ENCODE measurements at places on chromosomes 4 and X.

- peak; percentile 67 for DNase-seq
Observed at GRCh38 chr4:186606591-186606992, 51.2 kb upstream of the MTNR1A start.

DNA sequence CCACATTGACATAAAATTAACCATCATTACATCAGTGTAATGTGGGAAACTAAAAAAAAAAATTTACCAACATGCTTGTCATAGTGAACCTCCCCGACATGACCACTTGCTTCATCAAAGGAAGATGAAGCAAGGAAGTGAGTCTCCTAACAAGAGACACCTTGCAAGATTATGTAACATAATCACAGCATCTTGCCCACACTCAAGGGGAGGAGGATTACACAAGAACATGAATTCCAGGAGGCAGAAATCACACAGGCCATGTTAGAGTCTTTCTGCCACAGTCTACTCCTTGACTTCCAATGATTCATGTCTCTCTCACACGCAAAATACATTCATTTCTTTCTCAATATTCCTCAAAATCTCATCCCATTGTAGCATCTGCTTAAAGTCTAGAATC, 93.3 kb downstream of the AKAP4 start:
- peak; percentile 23 for DNase-seq

GRCh38 chrX:10608099-10608498, 12.3 kb downstream of the MID1 start:
- peak; percentile 85 for DNase-seq

DNA sequence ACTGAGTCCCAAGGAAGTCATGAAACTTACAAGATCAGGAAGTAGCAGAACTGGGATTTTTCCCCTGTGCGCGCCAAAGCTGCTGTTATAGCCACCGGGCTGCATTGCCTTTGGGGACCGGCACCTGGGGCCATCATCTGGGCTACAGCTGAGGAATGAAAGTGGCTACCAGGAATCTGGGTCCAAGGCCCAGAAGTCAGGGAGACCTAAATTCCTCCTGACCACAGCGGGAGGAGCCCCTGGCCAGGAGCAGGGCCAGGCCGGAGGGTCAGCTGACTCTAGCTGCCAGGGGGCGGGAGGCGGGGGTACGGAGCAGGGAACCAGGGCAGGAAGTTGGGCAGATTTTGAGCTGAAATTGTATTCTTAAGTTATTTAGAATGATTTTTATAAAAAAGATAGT, 242.4 kb downstream of the EVC2 start:
- no peak for DNase-seq
